ENCODE measurements at places on chromosomes 13 and 19.

DNA sequence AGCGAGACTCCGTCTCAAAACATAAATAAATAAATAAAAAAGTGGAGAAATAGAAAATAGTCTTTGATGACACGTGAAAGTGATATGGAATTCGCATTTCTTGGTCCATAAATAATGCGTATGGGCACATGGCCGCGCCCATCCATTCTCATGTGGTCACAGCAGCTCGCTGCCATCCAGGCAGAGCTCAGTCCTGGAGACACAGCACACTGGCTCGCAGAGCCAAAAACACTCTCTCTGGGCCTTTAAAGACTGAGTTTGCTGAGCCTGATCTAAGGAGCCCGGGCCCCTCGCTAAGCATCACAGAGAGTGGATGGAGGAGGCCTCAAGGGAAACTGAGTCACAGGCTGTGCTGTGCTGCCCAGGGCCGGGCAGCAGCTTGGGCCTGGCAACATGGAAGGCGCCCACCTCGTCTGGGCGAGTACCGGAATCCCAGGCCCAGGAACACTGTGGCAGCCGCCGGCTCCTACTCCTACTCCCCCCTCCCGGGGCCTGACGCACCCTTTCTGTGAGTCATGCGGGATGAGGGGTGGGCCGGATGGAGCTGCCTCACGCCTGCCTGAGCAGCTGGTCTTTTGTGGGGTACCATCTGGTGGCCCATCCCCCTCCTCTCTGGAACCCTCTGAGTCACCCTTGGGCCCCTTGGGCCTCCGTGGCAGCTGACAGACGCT is 28.9 kb upstream of the CACTIN start:
- no peak for DNase-seq

GRCh38 chr13:45301263-45301662 is 39.7 kb downstream of the TPT1 start:
- no peak for DNase-seq

DNA sequence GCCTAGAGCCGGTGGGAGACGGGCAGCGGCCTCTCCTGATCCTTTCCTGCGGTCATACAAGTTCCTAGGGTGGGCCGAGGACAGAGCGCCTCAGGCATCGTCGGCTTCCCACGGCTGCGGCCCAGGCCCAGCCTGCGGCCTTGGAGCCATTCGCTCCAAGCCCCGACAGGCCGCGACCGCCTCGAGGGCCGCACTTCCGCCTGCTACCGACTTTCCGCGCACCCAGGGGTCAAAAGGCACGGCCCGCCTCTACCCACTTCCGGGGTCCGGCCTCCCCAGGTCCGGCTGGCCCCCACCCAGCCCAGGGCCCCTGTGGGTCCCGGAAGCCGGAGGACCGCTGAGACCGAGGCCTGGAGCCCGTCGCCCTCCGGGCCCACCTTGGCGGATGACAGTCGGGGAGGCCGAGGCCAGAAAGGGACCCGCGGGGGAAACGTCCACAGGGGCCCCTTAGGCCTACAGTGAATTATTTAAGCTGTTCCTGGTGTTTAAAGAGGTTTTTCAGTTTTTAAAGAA is 16.2 kb downstream of the ZIC2 start:
- no peak for DNase-seq

DNA sequence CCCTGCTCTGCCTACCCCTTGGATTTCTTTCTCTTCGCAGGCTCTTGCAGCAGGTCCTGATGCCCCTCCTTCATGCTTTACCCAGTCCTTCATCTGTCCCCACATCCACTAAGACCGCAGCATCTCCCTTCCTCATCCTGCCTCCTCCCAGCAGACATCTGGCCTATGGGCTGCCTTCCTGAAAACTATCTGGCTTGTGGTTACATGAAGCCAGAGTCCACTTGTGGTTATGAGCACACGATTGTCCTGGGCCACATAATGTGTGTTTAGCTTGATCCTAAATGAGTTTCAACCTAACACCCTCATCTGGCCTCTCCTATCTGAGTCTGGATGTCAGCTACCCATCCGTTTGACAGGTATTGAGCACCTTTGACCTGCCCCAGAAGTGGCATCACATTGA is 5.5 kb upstream of the ZNF175 start:
- no peak for DNase-seq

DNA sequence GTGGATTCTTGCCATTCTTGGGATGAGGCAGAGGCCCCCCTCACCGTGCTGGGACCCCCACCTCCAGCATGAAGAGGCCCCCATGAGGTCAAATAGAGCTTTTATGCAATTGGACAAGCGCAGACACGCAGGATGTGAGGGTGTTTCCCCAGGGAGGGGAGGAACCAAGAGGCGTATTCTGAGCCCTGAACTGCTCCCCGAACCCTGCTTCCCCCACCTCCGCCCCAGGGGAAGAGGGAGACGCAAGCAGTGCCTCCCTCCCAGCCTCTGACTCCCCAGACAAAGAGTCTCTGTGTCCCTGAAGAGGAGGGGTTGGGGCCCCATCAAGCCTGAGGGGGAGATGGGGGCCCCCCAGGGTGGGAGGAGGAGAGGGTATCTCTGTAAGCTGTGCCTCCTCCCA is 1.3 kb upstream of the RDH8 start:
- DNase-seq: no peak

GRCh38 chr13:80571346-80572307 is 230.7 kb upstream of the SPRY2 start:
- no peak for DNase-seq

- DNase-seq: no peak
Measured at GRCh38 chr13:42119875-42120274, 71.4 kb downstream of the DGKH start.

Data from stimulated activated CD8-positive, alpha-beta memory T cell treated with anti-CD3 and anti-CD28 coated beads, Interleukin-15, amount 100 ng/mL, for 4 hours (primary cell).